ENCODE measurements at places on chromosomes 1 and 21.

DNA sequence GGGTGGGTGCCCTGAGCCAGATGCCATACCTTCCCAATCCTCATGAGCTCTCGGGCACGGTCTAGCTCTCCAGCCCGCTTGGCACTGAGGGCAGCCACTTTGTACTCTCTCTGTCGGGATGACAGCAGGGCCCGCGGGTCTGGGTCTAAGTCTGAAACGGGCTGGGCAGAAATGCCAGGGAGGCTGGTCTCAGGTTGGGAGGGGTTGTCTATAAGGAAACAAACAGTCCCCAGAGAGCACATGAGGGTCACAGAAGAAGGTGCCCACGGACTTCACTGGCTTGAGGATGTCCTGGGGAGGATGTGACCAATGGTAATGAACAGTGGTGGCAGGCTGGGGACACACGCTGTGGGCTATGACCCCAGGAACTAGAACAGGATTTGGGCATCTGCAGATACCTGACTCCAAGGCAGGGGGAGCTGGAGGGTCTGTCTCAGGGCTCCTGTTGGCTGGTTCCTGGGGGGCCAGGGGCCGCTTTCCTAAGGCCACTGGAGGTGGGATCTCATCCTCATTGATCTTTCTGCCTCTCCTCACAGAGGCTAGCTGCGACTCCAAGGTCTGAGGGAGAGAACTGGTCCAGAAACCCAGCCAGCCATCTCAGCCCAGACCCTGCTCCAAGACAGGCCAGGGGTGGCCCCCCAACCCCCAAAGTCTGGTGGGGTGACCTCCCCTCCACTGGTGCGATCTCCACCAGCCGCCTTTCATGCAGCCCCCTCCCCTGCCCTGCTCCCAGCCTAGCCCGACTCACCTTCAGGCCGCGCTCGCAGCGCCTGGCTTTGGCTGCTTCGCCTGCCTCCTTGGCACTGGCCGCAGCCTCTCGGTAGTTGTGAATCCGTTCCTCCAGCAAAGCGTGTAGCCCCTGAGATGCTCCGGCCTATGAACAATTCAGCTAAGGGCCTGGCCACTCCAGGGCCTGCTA is 6.1 kb downstream of the CC2D1B start:
- no peak for DNase-seq

- DNase-seq = no peak
These were observed 136.1 kb downstream of the KIF26B start for GRCh38 chr1:245290836-245291235.

DNA sequence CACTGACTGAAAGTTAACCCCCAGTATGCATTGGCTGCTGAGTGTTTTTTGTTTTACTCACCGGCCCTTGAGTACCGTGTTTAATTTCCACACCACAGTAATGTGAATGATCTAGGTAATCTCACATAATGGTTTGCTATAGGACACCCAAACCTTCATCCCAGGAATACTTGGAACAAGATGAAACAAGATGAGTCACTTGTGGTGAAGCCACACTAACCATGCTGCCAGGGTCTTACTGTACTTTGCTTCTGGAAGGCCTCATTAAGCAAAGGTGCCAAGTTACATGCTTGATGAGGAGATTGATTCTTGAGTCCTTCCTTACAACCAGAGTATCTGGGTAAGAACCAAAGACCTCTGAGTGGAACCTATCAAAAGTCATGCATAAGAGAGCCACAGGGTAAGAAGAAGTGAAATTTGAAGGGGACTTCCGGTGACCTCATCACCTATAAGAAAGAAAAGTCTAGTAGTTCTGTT is 163.3 kb downstream of the NRIP1 start:
- no peak for DNase-seq

DNA sequence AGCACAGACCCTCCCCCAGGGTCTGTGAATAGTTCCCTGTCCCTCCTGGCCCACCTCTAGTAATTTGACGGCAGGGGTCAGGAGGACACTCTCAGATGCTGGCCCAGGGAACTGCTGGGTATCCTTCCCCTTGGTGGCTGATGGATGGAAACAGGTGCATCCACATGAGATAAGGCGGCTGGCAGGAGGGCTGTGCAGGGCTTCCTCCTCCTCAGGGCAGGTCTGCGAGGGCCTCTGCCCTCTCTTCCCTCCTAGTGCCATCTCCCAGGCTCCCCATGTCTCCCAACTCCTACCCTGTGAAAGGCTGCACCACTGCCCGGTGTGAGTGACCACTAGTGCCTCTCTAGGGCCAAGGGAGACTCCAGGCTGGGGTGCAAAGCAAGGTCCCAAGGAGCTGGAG is 123.9 kb downstream of the GLIS1 start:
- DNase-seq = no peak

- DNase-seq = no peak
These were observed 97.3 kb downstream of the LMX1A start for GRCh38 chr1:165259236-165259635.

DNA sequence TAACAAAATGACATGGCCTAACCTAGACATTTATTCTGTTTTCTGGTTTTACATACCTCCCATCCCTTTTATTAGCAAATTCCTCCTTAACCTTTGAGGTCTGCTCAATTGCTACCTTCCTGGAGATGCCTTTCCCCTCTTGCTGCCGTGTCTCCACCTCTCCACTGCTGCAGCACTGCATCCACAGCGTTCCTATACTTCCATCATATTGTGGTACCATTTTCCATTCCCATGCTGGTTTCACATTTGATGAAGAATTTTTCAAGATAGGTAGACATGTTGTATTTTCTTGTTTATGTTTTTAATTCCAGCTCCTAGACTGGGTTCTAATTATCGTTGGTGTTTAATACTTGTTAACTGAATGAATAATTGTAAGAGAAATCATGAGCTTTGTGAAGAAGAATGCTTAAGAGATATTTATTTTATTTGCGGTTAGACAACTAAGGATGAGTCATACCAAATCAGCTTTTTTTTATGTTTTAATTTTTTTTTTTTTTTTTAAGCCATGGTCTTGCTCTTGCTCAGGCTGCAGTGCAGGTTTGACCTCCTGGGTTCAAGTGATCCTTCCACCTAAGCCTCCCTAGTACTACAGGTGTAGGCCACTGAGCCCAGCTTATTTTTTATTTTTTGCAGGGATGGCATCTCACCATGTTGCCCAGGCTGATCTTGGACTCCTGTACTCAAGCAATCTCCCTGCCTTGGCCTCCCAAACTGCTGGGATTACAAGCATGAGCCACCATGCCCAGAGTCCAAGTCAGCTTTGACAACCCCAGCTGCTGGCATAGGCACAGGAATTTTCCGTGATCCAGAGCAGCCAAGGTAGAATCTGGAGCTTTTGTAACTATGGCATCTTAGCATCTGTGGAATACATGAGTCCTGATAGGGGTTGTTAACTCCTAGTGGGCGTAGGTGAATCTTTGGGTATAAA is 44.0 kb downstream of the ATP6V1G3 start:
- DNase-seq = no peak

- DNase-seq = no peak
These were observed at the start of gene SAMSN1 for GRCh38 chr21:14545906-14546480. Gene SAMSN1, minus strand, starts transcription at chr21:14546315. Its CDS starts 54 bp downstream, at chr21:14546261.

DNA sequence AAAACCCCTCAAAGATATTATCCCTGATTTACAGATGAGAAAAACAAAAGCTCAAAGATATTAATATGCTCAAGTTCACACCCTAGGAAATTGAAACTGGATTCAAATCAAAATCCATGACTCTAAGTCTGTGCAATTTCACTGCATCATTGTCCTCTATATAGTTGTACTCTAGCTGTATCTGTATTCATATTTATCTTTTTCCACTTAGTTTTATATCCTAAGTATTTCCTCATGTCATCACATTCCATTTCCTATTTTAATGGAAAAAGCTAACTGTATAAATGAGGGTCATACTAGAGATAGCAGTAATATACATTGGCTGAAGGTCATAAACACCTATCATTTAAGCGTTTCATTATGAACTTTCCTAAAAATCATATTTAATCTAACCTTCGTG is 42.2 kb upstream of the RALGPS2 start:
- no peak for DNase-seq

- no peak for DNase-seq
These were observed 2.5 kb downstream of the IFI44 start for GRCh38 chr1:78652019-78652560.

GRCh38 chr1:109425391-109426280 is 612 bp downstream of the PSMA5 start:
- DNase-seq = no peak

GRCh38 chr1:202967684-202968281 is 726 bp upstream of the CYB5R1 start:
- no peak for DNase-seq

DNA sequence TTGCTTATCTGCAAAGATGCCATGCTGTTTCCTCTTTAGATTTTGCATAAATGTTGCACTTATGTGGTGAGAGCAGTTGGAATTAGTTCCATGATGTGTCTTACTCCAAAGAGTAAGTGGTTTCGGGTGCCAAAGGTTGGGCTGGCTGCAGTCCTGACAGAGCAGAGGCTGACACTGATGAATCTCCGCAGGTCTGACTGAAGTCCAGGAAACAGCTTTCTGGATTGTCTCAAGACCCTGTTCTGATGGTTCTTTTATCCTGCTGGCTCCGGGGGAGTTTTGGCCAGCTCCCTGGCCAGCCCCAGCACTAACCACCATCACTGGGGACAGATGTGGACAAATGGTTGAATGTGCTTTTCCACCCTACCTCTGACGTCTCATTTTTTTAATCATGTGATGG is 207.2 kb upstream of the KIAA0040 start:
- DNase-seq = no peak

DNA sequence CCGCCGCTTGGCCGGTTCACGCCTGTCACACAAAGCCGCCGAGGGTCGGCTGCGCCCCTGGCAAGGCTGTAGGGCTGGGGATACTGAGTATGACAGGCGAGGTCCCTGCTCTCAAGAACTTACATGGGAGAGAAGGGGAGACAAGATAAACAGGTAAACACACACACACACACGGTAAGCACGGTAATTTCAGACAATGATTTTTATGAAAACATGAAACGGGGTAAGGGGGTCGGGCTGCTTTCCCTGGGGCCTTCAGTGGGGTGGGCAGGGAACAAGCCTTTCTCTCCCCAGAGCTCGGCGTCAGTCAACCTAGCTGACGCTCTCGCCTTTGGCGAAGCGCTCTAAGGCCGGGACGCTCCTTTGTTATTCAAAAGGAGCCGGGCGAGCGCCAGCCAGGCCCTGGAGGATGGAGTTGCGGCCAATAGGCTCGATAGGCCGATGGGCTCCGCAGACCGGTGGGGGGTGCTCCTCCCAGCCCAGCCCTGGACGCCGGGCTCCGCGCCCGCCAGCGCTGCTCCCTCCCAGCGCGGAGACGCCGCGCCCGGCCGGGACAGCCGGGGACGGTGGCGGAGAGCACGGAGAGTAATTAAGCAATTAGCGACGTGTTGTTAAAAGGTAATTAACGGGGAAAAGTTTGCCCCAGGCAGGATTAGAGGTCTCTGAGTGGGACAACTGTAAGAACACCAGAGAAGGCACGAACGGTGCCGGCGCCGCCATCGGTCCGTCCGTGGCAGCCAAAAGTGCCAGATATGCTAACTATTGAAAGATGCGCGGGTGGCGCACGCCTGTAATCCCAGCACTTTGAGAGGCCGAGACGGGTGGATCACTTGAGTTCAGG is 950 bp upstream of the INKA2 start:
- DNase-seq = no peak

DNA sequence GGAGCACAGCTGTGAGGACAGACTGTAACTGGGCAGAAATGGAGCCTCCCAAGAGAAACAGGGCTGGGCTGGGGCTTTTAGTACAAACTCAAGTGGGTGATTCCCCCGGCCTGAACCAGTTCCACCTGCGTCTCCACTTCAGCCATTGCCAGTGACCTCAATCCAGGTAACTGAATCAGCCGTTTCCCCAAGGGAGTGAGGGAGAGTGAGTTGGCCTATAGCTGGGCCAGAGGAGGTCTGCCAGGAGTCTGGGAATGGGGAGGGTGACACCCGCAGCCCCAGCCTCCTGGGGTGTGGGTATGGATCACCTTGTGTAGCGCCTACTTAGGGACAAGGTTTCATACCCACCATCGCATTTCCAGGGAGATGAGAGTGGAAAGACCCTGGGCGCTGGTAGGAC is 8.5 kb downstream of the SLC26A9 start:
- no peak for DNase-seq

GRCh38 chr1:93712741-93713140 is 31.1 kb upstream of the BCAR3 start:
- no peak for DNase-seq

DNA sequence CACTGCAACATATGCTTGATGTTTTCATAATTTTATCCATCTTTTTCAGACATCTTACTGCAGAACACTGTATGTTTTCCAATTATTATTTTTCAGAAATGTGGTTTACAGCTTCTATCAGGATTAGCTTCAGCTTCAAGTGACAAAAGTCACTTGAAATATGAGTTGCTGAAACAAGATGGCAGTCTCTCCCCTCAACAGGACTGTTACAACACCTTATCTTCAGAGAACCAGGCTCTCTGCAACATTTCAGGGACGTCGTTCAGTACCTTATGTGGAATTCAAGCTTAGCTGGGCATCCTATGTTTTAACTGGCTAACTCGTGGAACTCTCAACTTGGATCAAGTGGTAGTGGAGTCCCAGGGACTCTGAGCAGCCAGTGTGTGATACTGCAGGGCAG is 2.0 kb upstream of the UBE2G2 start:
- DNase-seq = no peak

GRCh38 chr1:91591175-91591974 is 90.7 kb downstream of the CDC7 start:
- no peak for DNase-seq

DNA sequence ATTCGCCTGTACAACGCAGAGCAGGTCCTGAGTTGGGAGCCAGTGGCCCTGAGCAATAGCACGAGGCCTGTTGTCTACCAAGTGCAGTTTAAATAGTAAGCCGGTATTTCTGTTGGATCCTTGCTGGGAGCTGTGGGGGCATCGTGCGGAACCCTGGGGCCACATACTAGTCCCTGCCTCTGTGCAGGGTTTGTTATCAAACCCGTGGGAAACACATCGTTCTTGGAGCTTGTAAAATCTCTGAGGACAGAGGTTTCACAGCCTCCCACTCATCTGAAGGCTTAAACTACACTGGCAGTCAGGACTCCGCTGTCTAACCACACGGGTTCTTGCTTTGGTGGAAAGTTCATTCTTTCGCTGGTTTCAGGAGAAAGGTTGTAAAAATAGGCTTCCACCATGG is 11.7 kb downstream of the IFNGR2 start:
- DNase-seq = no peak

GRCh38 chr1:101238681-101239094 is 1.9 kb downstream of the S1PR1 start:
- peak; percentile 65 for DNase-seq

- DNase-seq = peak; percentile 87
These were observed at the start of gene CAMSAP2 for GRCh38 chr1:200738327-200738948. Gene CAMSAP2, plus strand, starts transcription at chr1:200738893. Its CDS starts 935 bp downstream, at chr1:200739828.

GRCh38 chr1:230084408-230085177 is 17.6 kb downstream of the GALNT2 start:
- no peak for DNase-seq

- no peak for DNase-seq
These were observed 361.7 kb downstream of the PDE4B start for GRCh38 chr1:66154394-66154793.

Measured in left renal cortex interstitium (tissue), 4 donors.